ENCODE measurements at places on chromosomes 11 and 22. TPM values are rescaled to one million over a fixed set of nuclear protein-coding genes. Genes with fewer than 3 reads are reported as not detected.

OR8A1 gene
- total RNA-seq, result not detected

OR51I1 gene
- total RNA-seq, result not detected

MMP13 gene
- total RNA-seq, result 5.7 TPM

TREH gene
- not detected for total RNA-seq

BLID gene
- total RNA-seq, result 17.8 TPM

CYTH4 gene
- total RNA-seq, result not detected

OR4D11 gene
- not detected for total RNA-seq

Data from articular chondrocyte of knee joint (primary cell).